ENCODE measurements at places on chromosomes 3 and 15.

- DNase-seq, result no peak
Observed at GRCh38 chr15:97729270-97729669, 231.2 kb upstream of the ARRDC4 start.

DNA sequence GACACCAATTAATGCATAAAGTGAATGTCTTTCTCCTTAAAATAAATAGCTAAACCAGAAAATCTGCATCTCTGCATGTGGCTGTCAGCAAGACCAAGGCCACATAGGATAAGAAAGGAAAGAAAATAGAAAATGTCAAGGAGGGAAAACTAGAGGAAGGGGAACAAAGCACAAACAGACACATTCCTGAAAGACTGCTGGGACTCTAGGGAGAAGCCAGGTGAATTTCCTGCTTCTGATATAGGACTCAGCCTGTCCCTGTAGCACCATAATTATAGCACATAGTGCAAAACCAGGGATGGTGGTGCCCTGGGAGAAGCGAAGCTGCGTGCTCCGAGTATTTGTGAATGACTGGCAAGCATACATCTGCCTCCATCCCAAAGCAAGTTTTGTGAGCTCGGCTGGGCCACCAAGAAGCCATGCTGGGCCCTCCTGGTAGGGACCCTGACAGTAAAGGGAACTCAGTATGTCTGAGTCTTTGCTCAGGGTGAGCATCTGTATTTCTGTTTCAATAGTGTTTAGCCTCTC lies 14.2 kb downstream of the FSTL1 start:
- DNase-seq, result no peak

DNA sequence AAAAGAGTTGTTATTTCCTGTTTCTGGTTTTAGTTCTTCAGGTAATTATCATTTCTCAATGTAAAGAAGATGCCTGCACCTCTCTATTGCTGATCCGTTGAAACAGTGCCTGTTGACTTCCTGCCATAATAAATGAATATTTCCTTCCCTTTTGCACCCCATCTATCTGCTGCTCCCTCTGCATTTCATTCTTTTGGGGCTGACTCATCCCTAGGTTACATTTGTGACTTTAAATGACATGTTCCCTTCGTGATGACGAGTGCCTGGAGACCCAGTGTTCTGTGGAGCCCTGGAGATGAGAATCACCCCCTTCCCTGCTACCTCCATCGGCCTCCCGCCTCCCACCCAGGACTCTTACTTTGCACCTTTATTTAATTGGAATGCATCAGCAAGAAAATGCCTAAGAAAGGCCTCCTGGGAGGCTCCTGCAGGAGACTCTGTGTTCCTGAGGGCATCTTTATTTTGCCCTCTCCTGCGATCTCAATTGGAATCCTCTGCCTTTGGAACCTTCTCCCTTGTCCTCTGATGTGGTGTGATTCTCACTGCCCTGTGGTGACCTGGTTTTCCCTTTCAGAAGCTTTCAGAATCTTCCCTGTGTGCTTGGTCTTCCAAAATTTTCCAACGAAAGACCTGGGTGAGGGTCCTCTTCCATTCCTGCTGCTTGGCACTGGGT lies 13.7 kb downstream of the LRRK1 start:
- no peak for DNase-seq

DNA sequence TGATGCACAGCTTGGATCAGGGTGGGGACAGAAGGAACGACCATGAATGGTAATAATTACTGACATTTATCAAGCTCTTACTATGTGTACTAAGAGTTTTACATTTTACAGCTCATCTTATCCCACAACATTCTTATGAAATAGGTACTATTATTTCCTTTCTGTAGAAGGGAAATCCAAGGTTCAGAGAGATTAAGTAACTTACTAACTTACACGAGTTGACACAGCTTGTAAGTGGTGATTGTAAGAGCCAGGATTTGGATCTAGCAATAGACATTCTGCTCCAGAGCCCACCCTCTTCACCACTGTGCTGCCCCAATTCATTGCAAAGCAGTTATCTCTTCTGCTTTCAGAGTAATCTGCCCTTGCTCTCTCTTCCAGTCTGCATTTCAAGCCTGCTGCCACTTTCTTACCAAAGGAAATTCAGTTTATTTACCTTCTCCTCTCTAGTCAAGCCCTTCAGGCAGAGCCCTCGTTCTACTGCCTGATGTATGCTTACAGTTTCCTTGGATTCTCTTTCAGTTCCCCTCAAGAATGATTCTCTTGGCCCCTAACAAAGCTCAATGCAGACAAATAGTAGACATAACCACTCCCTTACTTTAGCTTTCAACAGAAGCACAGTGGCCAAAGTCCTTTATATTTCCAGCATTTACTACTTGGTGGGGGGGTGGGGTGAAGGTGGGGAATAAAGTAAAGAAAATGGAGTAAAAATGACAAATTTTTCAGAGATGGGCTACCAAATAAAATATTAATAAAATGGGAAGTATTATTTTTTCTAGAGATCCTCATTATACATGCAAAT lies 65.8 kb downstream of the ATP8B4 start:
- DNase-seq, result no peak

- DNase-seq, result no peak
Observed at GRCh38 chr3:165195640-165196576, at the start of gene SLITRK3. TSS of gene SLITRK3 (minus strand) at chr3:165196384. CDS start at chr3:165190830, 5,554 bp downstream.

GRCh38 chr3:190498293-190498692 lies 15.6 kb upstream of the IL1RAP start:
- no peak for DNase-seq
